ENCODE measurements at places on chromosomes 5 and 9.
A peak's percentile ranks its signal among the peaks of the same experiment; 100 is the strongest.

DNA sequence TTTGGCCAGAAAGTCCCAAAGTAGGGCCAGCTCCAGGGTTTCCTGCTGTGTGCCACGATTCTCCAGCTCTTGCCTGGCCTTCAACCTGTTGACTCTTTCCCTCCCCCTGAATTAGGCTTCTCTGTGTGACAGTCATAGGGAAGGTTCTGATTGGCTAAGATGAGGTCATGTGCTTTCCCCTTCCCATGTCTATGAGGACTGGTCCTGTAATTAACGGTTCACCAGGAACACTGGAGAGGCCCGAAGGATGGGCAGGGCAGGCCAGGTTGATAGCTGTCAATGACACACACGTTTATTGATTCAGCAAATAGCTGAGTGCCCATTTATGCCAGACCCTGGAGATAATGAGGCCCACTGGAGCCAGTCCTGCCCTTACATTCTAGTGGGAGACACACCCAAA lies 9.0 kb upstream of the PRR7 start:
- no peak for DNase-seq

GRCh38 chr9:13459071-13459470 lies 179.6 kb upstream of the MPDZ start:
- no peak for DNase-seq

DNA sequence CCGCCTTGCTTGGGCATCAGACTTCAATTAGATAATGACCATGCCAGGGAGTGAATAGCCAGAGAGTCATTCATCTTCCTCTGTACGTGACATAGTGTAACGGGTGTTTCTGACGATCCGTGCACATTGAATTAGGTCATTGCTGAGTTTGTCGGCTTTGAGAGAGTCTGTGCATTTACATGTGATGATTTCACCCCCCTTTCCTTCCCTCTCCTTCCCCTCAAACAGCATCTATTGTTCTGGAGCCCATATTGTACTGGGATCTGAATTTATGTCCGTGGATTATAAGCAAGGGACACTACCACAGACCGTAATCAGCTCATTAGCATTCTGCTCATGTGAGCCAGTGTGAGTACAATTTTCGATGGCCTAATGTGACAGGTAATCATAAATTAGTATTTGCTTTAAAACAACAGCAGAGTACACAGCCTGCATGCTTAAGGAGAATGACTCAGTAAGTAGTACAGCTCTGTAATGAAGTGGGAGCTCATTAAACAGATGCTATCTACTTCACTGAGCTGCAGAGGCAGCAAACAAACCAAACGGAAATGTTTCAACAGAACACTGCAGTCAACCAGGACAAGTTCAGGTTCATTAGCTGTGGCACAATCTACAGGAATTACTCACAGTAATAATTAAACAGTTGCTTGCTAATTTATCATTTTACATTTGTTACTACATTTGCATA lies 302.1 kb downstream of the CSNK1G3 start:
- DNase-seq: no peak

DNA sequence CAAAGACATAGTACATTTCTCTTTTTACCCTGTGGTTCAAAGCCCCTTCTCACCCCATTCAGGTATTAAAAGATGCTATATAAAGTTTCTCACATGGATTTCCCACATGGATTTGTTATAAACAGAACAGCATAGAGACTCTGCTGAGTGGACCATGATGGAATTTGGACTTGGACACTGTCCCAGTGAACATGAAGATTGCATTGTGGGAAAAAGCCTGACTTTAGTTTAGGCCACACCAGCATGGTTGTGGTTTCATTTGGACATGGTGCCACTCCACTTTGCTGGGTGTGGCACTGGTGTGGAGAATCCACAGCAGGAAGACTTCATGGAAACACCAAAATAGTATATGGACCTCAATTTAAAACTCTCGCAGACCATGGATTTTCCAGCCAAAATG lies 124.6 kb downstream of the ARHGAP26 start:
- DNase-seq: no peak

- DNase-seq: no peak
Measured at GRCh38 chr5:73114044-73114688, 6.2 kb upstream of the TMEM171 start.

DNA sequence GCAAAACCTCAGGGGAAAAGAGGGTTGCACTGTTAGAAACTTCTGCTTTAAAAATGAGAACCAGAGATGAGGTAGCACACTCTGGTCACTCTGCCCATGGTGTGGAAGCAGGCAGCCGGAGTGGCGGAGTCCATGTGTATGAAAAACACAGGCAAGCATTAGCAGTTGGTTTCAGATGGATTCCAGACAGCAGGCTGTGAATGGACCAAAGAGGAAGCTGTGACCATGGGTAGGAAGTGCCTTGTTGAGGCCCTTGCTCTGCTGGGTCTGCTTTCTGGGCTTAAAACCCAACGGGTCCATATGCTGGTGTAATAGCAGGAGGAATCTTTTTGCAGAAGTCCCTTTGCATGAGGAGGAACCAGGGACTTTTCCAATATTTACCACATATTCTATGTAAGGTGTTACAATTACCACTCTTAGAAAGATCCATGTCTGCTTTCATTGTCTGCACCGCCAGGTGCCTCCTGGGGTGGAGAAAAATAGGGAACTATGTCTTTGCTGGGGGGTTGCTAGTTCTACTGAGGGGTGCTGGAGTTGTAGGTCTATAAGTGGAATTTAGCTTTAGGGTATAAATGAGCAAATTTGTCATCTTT lies 77.0 kb downstream of the ANKRD55 start:
- no peak for DNase-seq

GRCh38 chr5:176183321-176184074 lies 54.7 kb upstream of the SIMC1 start:
- DNase-seq: peak; percentile 38

- no peak for DNase-seq
Measured at GRCh38 chr5:73615085-73615484, 10.9 kb upstream of the ARHGEF28 start.

GRCh38 chr5:113344973-113345940 lies 89.5 kb downstream of the TSSK1B start:
- no peak for DNase-seq

DNA sequence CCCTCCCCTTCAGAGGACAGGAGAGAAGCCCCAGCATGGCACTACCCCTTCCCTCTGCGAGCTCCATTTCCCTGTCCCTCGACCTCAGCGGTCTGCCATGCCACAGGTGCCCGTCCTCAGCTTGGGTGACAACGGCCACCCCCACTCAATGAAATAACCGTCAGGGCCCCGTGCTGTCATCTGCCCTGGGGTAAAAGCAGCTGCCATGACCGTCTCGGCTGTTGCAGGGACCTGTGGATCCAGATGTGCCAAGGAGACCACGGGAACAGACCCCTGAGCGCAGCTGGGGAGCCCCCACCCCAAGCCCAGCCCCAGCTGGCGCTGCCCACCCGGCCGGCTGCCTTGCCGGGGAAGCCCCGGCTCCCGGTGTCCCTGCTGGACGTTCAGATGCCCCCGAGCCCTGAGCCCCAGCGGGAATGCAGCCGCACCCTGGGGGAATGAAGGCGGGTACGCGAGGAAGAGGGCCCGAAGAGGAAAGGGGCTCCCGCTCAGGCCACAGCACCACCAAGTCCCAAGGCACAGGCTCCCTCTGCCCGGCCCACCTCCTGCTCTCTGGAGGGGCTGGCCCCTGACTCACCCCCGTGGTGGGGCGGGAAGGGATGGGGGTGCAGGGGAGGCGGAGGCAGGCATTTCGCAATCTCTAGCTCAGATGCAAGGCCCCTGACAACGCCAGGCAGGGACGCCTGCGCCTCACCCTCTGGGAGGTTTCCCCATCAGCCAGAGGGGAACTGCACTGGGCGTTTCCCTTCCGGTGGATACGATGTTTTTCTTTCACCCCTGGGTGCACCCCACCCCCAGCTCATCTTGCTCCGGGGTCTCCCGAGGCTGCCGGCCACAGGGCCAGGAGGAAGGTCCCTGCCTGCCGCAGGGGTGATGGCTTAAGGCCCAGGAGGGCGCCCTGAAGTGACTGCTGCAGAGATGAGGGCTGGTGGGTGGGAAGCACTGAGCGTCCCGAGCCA lies 49.2 kb downstream of the NACC2 start:
- DNase-seq: peak; percentile 62

GRCh38 chr5:174410716-174411478 lies 313.5 kb upstream of the MSX2 start:
- no peak for DNase-seq

GRCh38 chr9:121698627-121699570 lies 47.5 kb downstream of the DAB2IP start:
- peak; percentile 99 for DNase-seq

DNA sequence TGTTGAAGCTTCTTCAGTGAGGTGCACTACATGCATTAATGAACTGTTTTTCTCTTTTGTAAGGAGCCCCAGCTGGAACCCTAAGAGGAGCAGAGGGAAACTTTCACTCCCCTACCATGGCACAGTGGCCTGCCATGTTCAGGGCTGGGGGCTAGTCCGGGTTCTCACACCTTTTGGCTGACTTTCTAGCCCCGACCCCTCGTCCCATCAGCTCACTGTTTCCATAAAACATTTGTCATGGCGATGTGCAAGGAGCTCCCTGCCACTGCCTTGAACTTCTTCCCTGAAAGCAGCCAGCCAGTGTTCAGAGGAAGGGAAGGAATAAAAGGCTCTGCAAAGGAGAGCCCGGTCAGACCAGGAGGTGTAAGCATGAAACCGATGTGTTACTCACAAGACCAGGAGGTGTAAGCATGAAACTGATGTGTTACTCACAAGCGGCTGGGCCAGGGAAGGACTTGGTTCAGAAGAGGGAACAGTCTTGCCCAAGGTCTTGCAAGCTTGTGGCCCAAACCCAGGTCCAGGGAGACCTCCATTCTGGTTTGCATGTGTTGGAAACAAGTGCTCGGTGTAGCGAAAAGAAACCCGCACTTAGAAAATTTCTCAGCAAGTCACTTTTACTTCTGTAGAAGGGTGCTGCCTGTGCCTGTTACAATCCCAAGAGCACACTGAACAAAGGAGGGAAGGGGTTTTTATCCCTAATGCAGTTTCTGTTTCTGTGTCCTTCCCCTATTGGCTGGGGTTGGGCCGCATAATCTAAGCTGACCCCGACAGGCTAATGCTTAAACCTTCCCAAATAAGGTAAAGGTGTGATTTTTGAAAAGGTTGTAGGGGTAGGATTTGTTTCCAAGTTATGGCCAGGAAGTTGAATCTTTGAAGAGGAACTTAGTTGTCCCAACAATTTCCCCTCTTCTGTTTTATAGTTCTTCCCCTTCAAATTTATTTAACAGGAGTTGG lies 3.4 kb upstream of the ABO start:
- no peak for DNase-seq

DNA sequence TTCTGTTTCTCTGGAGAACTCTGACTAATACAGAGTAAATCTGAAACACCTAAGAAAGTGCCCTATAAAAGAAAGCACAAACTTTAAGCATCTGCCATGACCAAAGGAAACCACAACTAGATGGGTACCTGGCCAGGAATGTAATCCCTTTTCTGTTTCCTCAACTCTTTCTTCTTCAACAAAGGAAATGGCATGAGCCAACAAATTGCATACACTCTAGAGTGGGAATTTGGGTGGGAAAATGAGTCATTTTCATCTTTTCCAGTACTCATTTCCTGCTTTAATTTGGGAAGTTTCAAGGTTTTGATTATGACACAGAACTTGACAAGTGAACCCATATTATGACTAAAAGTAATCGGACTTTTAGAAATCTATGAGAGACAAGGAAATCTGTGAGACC lies 349.2 kb upstream of the RORB start:
- DNase-seq: no peak

- DNase-seq: no peak
Measured at GRCh38 chr9:4430432-4431261, 59.6 kb upstream of the SLC1A1 start.

DNA sequence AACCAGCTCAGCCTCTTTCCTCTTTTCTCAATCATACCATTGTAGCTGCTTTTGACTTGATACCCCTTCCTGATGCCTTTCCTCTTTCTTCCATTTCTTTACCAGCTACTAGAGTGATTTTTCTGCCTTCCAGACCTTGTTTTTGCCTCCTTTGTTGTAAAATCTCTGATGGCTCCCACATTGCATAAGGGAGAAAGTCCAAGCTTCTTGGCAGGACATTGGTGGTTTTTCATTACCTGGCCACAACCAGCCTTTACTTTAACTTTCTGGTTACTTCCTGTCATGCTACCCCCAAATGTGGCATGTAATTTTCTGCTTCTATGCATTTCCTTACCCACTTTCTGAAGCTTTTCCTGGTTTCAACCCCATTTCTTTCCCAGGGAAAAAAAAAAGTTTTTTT lies 452.5 kb downstream of the TMEM38B start:
- DNase-seq: no peak

GRCh38 chr9:82410866-82411265 lies 422.3 kb downstream of the SPATA31D1 start:
- no peak for DNase-seq

GRCh38 chr9:134046894-134047681 lies 20.7 kb downstream of the BRD3 start:
- peak; percentile 52 for DNase-seq

DNA sequence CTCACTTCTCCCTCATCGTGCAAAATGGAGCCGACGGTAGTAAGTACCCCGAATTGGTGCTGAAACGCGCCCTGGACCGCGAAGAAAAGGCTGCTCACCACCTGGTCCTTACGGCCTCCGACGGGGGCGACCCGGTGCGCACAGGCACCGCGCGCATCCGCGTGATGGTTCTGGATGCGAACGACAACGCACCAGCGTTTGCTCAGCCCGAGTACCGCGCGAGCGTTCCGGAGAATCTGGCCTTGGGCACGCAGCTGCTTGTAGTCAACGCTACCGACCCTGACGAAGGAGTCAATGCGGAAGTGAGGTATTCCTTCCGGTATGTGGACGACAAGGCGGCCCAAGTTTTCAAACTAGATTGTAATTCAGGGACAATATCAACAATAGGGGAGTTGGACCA lies 979 bp downstream of the PCDHGA12 start:
- no peak for DNase-seq

GRCh38 chr9:3740690-3741419 lies 215.1 kb upstream of the RFX3 start:
- no peak for DNase-seq

DNA sequence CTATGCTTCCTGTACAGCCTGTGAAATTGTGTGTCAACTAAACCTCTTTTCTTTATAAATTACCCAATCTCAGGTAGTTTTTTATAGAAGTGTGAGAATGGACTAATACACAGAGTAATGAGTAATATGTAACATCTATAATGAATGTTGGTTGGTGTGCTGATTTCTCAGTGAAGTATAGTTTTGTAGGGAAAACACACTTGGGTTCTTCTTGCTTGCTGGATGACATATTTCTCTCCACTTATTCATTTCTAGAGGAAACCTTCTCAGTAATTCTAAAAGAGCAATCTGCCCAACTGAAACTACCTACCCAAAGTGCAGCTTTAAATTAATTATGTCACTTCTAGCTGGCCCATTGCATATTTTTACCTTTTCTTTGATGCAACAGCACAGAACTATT lies 81.1 kb upstream of the RORB start:
- no peak for DNase-seq
